NCI-H2171 (cell line): ENCODE measurements at places on chromosomes 4 and X.
A peak's percentile ranks its signal among the peaks of the same experiment; 100 is the strongest.

DNA sequence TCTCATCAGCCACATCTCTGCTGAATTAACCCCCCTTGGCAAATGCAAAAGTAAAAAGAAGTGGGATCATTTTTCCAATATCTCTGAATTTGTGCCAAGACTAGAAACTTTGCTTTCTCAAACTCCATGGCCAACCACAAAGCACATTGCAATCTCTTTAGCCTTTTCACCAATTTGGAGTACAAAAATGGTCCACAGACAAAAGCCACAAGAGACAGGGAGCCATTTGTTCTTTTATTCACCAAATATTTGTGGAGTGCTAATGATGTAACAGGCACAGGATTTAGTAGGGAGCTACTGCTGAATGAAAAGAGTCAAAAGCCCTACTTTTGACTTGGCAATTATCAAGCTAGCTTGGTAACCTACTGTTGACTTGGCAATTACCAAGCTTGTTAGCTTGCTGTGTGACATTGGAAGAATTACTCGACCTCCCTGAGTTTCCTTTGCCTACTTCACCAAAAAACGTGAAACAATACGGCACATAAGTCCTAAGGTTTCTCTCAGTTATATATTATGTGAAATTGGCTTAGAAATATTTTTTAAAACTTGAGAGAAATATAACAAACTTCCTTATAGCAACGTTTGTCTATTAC lies 97.1 kb upstream of the KLF3 start:
- DNase-seq: no peak

GRCh38 chr4:182643801-182644682 lies 273.1 kb downstream of the DCTD start:
- no peak for DNase-seq

GRCh38 chr4:62806816-62807215 lies 1602.4 kb downstream of the TECRL start:
- DNase-seq: no peak

- no peak for DNase-seq
Measured at GRCh38 chr4:147367891-147368290, 113.0 kb upstream of the EDNRA start.

DNA sequence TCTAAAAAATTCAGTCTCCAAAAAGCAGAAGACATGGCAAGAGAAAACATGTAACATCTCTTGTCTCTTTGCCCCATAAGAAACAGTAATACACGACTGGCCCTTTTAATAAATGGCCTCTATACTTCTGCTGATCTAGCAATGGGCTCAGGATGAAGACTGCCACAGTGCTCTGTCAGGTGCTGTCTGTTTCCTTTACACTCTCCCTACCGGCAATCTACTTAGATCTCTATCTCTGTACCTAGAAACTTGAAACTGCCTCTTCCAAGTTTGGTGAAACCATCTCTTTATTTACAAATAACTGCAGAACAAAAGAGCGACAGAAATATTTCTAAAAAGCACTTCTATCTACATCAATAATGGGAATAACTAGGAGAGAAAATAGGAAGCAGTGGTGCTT lies 685.2 kb upstream of the INTU start:
- DNase-seq: no peak

DNA sequence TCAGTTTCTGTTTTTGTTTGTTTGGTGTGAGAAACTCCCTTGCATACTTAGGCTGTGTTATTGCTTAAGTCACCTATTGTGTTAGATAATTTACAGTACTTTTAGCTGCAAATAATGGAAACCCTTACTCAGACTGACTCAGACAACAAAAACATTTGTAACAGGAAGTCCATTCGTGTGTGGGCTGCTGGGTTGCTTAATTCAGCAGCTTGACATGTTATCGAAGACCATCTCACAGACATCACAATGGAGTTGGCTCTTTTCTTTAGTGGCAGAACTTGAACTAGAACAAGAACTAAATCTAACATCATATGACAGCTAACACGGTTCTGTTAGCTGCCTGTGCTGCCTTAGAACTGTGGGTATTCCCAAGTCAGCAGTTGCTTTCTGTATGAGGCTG lies 9.9 kb upstream of the GABRE start:
- no peak for DNase-seq

GRCh38 chr4:109801099-109801789 lies 555 bp downstream of the CFI start:
- no peak for DNase-seq

GRCh38 chrX:72308566-72309296 lies 3.0 kb upstream of the CITED1 start:
- peak; percentile 78 for DNase-seq

DNA sequence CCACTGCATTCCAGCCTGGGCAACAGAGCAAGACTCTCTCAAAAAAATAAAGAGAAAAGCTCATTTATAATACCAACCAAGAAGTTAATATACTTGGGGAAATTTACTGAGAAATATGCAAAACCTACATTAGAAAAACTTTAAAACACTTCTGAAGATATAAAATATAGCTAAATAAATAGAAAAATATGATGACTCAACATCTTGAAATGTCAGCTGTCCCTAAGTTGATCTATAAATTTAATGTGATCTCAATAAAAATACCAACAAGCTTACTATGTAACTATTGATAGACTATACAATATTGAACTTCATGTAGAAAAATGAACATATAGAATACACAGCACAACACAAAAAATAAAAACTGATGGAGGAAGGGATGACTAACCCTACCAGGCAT lies 87.5 kb upstream of the INTU start:
- DNase-seq: no peak

DNA sequence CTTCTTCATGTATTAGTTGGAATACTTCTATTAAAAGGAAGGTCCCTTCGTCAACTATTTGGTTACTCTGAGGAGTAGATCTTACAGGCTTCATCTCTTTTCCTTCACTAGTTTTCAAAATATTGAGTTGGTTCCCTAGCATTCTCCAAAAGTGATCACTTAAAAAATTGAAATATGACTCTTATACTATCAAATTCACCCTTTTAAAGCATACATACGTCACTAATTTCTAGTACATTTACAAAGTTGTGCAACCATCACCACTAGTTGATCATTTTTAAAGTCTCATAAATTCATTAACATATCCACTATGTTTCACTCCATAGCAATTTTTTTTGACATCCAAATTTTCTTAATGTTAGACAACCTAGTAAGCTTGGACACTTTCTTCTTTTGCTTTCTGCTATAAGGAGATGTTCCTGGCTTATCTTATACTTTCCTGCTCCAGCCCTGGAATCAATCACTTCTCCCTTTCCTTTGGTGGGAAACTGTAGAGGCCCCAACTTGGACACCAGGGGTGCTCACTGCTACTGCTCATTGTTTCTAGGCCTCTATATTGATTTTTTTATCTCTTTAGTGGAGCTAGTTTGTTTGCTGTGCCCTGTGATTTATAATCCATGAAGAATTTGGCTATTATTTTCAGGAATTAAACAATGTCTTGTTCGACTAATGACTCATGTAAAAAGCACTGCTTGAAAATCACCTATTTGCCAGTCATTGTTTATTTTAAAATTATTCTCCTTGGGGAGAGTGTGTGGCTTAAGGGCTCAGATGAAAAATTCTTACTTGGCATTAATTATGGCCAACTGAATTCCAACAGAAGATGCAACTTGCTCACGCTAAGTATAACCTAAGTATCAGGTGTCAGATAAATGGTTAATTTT lies 4.0 kb upstream of the ZFX start:
- DNase-seq: no peak

DNA sequence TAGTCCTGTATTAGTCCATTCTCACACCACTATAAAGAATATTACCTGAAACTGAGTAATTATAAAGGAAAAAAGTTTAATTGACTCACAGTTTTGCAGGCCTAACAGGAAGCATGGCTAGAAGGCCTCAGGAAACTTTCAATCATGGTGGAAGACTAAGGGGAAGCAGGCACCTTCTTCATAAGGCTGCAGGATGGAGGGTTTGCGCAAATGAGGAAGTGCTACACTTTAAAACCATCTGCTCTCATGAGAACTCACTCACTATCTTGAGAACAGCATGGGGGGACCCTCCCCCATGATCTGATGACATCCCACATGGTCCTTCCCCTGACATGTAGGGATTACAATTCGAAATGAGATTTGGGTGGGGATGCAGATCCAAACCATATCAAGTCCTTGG lies 12.1 kb upstream of the MAGEA11 start:
- no peak for DNase-seq

- DNase-seq: no peak
Measured at GRCh38 chr4:97670703-97671269, 472.5 kb downstream of the STPG2 start.

DNA sequence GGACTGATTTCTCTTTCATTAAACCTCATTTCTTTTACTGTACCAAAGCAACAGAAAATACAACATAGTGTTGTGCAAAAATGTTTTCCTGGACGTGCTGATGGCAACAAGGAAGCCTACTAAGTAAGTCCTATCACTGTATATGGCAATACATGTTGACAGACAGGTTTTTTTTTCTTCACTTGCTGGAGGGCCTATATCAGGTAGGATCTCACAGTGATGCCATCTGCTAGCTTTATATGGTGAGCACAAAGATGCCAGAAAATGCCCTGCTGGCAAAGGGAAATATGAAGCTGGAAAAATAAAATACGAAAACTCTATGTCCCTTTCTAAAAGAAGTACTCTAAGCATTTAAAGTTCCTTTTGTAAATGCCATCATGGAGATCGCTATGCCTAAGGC lies 119.0 kb upstream of the PDLIM3 start:
- peak; percentile 38 for DNase-seq

- no peak for DNase-seq
Measured at GRCh38 chrX:111170017-111170416, 74.0 kb downstream of the PAK3 start.

DNA sequence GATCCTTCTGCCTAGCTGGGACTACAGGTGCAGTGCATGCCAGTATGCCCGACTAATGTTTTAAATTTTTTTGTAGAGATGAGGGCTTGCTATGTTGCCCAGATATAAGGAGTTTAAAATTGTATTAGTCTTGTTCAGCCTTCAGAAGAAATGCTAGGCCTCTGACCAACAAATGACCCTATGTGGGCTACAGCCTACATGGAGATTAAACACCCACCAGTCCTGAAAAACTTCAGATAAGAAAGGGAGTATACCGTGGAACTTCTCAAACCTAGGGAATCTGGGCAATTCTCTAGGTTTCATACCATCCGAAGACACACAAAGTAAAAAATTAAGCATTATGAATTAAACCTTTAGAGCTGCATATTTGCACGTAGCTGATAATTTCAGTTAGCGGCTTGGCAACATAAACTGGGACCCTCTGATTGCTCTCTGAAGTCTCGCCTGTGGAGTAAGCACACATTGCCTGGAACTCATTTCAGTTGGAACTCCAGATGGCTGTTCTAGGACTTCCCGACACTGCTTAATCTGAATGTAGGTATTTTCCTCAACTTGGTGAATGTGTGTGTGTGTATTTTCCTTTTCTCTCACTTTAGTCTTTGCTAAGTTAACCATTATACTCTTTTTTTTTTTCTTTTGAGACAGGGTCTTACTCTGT lies 33.0 kb downstream of the MOB1B start:
- no peak for DNase-seq

DNA sequence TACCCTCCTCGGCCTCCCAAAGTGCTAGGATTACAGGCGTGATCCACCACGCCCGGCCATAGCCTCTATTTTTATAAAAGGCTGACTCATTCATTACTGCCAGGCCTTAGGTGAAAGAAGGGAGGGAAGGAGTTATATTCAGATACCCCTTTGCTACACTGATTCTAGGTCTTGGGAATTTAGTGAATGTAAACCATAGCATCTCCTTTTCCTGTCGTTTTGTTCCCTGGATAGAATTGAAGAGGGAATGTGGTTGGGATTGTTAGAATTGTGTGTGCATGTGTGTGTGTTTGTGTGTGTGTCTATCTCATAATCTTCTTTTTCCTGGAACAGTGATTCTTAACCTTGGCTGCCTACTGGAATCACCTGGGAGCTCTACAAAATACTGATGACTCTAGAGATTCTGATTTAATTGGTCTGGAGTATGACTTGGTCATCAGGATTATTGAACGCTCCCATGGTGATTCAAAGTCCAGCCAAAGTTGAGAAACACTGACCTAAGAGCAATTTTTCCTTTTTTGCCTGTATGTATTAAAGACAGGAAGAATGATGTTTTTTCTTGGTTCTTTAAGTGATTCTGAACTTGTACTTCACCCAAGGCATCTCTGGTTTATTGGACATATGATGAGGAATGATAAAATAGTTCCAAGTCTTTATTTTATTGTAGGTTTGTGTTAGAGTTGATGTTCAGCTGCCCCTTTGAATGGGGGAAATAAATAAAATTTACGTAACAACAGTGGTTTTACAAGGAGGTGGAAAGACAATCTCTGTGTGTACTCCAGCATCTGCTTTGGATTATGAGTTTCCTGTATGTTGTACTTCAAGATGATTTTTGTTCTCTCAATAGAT lies 37.0 kb downstream of the NAP1L5 start:
- DNase-seq: no peak

- DNase-seq: no peak
Measured at GRCh38 chr4:176953021-176953420, 160.3 kb upstream of the VEGFC start.

- no peak for DNase-seq
Measured at GRCh38 chr4:106334741-106335470, 18.6 kb downstream of the AIMP1 start.

- DNase-seq: no peak
Measured at GRCh38 chr4:17475481-17475880, 36.4 kb downstream of the QDPR start.

- DNase-seq: no peak
Measured at GRCh38 chrX:41607264-41607832, 81.4 kb upstream of the GPR34 start.

DNA sequence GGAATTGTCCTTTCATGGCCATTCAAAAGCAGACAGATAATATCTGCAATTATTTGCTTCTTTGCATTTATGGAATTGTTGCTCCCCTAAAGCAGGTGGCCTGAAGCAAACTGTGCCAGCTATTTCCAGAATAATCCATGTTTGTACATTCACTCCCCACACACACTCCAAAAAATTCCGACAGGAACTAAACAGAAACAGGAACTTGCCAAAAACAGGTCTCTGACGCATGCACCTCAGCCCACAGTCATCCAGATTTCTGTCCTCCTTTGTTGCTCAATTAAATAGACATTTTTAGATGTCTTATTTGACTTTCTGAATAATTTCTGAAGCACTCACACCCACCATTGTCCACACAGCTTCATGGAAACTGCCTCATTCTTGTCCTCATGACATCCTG lies 71.5 kb upstream of the EDNRA start:
- DNase-seq: no peak

- no peak for DNase-seq
Measured at GRCh38 chr4:8319731-8320385, 50.3 kb downstream of the HTRA3 start.

GRCh38 chr4:6705646-6706045 lies 4.0 kb downstream of the MRFAP1L1 start:
- no peak for DNase-seq

DNA sequence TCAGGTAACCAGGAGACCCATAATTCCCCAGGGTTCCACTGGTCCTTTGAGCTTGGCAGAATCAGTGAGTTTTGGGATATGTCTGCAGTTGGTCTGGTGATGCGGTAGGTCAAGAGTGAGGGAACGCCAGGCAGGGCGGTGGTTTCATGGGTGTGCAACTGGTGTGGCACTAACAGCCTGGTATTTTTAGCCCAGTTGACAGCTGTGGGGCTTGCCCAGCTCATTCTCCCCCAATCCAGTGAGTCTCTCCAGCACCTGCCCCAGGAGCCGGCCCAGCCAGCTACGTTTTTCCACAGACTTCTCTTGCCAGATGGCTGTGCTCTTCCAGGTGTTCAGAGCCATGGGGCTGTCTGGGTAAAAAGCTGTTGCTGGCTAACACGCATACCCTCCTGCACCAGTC lies 1019.9 kb downstream of the CCSER1 start:
- DNase-seq: peak; percentile 87

- DNase-seq: no peak
Measured at GRCh38 chrX:1451661-1452515, 821 bp downstream of the ASMTL start.
